A172 (cell line): ENCODE measurements at places on chromosomes 16 and 17. TPM values are rescaled to one million over a fixed set of nuclear protein-coding genes. Genes with fewer than 3 reads are reported as not detected.

DNA sequence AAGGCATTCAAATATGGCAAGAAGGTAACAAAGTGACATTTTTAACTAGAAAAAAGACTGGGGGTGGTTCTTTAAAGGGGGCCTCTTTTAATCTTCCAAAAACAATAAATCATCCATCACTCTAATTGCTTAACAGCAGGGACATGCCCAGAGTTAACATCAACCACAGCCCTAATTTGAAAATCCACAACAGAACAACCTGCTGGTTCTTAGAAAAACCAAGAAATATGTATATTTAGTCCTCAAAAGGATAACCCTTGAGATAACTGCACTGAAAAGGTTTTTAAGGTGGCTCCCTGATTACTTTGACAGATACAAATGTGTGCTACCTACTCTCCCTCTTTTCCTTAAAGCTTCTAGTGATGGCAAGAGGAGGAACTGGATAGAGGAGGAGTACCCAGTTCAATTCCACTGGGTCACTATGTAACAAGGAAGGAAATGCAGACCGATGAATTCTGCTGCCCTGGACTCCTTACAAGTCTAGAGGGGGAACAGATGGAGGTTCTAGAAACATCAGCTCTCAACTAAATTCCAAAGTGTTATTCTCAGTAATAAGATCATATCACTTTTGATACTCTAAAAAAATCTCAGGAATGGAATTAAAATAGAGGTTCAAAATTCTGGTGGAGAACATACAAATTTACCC, 54.3 kb downstream of the N4BP1 start:
- DNase-seq: no peak

GRCh38 chr17:14429084-14429483, 128.2 kb downstream of the HS3ST3B1 start:
- no peak for DNase-seq

DNA sequence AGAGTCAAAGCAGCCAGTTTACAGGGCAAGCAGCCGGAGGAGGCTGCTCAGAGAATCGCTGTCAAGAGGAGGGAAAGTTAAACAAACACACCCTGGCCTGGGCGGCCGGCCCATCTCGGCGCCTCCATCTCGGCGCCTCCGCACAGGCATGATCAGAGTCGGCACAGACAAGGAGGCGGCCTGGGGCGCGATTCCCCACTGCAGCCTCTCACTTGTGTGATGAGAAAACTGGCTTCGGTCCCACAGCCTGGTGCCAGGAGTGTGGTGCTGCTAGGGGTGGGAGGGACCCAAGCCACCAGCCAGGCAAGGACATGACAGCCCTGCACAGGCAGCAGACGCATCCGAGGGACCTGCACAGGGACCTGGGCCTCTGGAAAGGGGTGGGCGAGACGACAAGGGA, 17.7 kb downstream of the SLC38A10 start:
- no peak for DNase-seq

- DNase-seq: no peak
Observed at GRCh38 chr17:48357779-48358602, 72.0 kb downstream of the SKAP1 start.

GRCh38 chr17:50573866-50574611, 13.5 kb downstream of the CACNA1G start:
- DNase-seq: no peak

DNA sequence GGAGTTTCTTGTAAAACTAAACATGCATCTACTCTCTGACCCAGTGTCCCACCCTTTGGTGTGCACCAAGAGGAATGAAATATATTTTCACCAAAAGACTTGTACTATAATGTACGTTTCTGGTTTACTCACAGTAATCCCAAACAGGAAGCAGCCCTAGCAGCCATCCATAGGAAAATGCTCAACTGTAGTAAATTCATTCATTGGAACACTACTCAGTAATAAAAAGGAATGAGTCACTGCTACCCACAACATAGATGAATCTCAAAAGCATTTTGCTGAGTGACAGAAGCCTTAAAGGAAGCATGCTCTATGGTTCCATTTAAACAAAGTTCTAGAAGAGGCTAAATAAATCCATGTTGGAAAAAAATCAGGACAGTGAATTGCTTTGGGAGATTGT, 37.6 kb upstream of the DHRS7B start:
- peak; percentile 76 for DNase-seq

DNA sequence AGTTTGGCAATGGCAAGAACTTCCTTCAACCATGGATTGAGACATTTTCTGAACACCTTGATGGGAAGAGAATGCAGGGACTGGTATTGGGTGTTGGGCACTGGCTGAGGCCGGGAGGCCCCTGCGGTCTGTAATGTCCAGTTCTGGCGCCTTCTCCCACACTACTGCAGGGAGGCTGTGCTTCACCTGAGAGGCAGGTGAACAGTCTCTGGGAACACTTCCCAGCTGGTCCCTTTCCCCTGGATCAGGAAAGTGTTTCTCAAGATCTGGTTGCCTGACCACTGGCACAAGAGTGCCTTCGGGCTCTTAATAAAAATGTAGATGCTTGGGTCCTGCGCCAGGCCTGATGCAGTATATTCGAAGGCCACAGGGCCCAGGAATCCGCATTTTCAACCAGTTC, 28.5 kb upstream of the NAT9 start:
- no peak for DNase-seq

- DNase-seq: no peak
Observed at GRCh38 chr16:80985611-80986010, 21.1 kb downstream of the CMC2 start.

GRCh38 chr16:20743591-20743990, 2.0 kb upstream of the THUMPD1 start:
- no peak for DNase-seq

GRCh38 chr17:60506312-60506711, 19.7 kb downstream of the APPBP2 start:
- peak; percentile 85 for DNase-seq

GRCh38 chr17:28554565-28554964, 2.1 kb upstream of the UNC119 start:
- no peak for DNase-seq

GRCh38 chr16:52557236-52557635, 10.3 kb upstream of the TOX3 start:
- DNase-seq: no peak

The UBTF gene
- 67.4 and 75.3 TPM in 2 replicates for total RNA-seq

The SLC16A6 gene
- total RNA-seq: 0.48 and 5.3 TPM in 2 replicates

The GP1BA gene
- 0.17 TPM in 1 of 2 replicates, not detected in the other for total RNA-seq

The ZFPM1 gene
- 0.95 and 1.4 TPM in 2 replicates for total RNA-seq
